Endodermal cell (in vitro differentiated cells): ENCODE measurements at places on chromosomes 1 and 21. TPM values are rescaled to one million over a fixed set of nuclear protein-coding genes. Genes with fewer than 3 reads are reported as not detected.

The SPTA1 gene
- not detected in 2 replicates for total RNA-seq

- no peak overlapping the region for H3K27ac ChIP-seq
- no peaks in the 10 kb centered on the region for H3K36me3 ChIP-seq
- H3K4me1 ChIP-seq = peaks cover 4% of the 10 kb centered on the region
- DNase-seq = no peak
Observed at GRCh38 chr1:63827411-63828321, 53.8 kb downstream of the ROR1 start.

DNA sequence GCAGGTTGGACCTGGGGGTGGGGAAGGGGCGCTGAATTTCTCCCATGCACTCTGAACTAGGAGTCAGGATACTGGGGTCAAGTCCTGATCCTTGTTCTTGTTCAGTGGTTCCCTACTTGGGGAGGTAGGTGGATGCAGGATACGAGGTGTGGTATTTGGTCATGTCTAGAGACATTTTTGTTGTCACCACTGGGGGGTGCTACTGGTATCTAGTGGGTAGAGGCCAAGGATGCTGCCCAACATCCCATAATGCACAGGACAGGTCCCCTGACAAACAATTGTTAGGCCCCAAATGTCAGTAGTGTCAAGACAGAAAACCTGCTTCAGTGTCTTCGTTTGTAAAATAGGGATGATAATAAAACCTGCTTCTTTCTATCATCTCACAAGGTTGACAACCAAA is 259.0 kb upstream of the FOXD3 start:
- H3K27me3 ChIP-seq = no peaks in the 10 kb centered on the region
- no peak overlapping the region for H3K4me3 ChIP-seq
- no peaks in the 10 kb centered on the region for H3K4me1 ChIP-seq
- H3K27ac ChIP-seq = no peak overlapping the region
- no peaks in the 10 kb centered on the region for H3K36me3 ChIP-seq

DNA sequence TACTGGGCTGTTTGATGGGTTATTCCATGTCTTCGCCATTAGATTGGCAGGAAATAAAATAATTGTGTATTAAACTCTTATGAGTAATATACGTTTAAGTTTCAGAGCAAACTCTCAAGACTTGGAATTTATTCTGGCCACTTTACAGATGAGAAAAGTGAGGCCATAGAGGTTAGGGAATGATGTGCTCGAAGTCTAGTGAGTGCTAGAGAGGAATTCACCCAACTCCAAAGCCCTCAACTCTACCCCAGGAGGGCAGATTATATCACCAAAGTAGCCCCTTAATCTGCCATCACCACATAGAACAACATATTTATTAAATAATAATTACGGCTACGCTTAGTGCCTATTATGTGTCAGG is 440 bp upstream of the MUL1 start:
- peaks cover 44% of the 10 kb centered on the region for H3K27me3 ChIP-seq
- H3K4me1 ChIP-seq = no peaks in the 10 kb centered on the region
- no peak for DNase-seq
- no peak overlapping the region for H3K27ac ChIP-seq
- H3K4me3 ChIP-seq = peak overlapping the region; percentile 96

- H3K4me1 ChIP-seq = peaks cover 3% of the 10 kb centered on the region
- no peak overlapping the region for H3K4me3 ChIP-seq
- H3K27ac ChIP-seq = no peak overlapping the region
- DNase-seq = no peak
- H3K27me3 ChIP-seq = peaks cover 73% of the 10 kb centered on the region
Observed at GRCh38 chr1:38777464-38777957, 82.1 kb downstream of the RRAGC start.

GRCh38 chr1:222784916-222785315 is 29.9 kb upstream of the DISP1 start:
- no peaks in the 10 kb centered on the region for H3K36me3 ChIP-seq
- no peaks in the 10 kb centered on the region for H3K4me1 ChIP-seq
- no peak for DNase-seq
- H3K4me3 ChIP-seq = no peak overlapping the region

DNA sequence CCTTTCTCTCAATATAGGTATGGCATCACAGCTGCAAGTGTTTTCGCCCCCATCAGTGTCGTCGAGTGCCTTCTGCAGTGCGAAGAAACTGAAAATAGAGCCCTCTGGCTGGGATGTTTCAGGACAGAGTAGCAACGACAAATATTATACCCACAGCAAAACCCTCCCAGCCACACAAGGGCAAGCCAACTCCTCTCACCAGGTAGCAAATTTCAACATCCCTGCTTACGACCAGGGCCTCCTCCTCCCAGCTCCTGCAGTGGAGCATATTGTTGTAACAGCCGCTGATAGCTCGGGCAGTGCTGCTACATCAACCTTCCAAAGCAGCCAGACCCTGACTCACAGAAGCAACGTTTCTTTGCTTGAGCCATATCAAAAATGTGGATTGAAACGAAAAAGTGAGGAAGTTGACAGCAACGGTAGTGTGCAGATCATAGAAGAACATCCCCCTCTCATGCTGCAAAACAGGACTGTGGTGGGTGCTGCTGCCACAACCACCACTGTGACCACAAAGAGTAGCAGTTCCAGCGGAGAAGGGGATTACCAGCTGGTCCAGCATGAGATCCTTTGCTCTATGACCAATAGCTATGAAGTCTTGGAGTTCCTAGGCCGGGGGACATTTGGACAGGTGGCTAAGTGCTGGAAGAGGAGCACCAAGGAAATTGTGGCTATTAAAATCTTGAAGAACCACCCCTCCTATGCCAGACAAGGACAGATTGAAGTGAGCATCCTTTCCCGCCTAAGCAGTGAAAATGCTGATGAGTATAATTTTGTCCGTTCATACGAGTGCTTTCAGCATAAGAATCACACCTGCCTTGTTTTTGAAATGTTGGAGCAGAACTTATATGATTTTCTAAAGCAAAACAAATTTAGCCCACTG is 11.5 kb downstream of the HIPK1 start:
- no peak for DNase-seq
- no peak overlapping the region for H3K4me3 ChIP-seq
